Stimulated activated naive B cell treated with anti-CD40 and anti-IgM and Interleukin-4, amounts not matched to agents 10 μg/mL and 1 μg/mL and 100 μg/mL, for 72 hours (primary cell): ENCODE measurements at places on chromosomes 2 and 18.
A peak's percentile ranks its signal among the peaks of the same experiment; 100 is the strongest.

DNA sequence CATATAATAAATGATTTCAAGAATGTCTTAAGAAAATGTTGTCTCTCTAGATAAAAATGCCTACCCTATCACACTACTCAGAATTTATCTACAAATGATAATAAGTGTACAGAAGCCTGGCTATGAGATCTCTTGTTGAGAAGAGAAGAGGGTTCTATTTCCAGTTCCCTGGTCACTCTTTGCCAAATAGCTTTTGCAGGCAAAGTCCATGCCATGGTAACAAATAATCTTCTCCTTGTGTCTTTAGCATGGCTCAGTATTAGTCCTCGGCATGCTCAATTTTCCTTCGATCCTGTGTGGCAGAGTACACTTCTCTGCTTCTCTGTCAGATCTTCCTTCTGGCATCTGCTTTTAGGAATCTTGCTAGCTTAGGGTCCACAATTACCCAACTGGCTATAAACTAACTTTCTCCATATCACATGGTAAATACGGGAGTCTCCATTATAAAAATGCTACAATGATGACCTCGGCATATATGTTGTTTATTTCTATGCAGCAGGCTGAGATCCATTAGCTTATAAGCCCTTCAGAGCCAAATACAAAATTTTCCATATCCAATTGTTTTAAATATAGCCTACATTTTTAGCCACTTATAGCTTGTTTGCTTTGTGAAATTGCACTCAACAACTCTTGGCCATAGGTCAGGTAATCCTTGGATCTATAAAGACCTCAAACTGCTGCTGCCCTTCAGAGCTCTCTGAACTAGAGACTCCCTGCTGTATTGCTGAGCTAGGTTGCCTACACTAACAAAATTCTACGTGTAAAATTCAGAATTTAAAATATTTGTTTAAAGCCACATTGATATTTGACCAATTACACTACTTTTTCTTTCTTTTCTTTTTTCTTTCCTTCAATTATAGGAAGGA lies 157.5 kb downstream of the FSIP2 start:
- no peak for DNase-seq

- DNase-seq: no peak
Observed at GRCh38 chr18:23227726-23228070, 92.4 kb downstream of the CABLES1 start.

GRCh38 chr2:237669628-237670392 lies 42.4 kb downstream of the LRRFIP1 start:
- peak; percentile 72 for DNase-seq

DNA sequence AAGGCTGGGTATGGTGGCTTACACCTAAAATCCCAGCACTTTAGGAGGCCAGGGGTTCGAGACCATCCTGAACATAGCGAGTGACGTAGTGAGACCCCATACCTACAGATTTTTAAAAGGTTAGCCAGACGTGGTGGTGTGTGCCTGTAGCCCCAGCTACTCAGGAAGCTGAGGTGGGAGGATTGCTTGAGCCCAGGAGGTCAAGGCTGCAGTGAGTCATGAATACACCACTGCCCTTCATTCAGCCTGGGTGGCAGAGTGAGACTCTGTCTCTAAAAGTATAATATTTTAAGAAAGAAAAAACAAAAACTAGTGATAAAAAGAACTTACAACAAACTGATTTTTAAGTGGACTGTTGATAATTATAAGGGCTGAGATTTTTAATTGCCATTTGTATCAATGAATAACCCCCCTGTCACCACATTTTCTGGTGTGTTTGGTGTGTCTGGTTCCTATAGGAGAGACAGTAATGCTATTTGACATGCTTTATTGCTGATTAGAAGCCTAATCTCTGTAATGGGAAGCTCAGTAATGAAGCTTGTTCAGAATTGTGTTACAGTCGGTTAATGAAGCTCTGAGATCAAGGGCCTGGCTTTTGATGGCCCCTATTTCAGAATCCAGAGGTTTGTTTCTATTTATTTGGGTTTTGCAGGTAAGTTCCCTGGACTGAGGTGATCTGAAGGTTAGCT lies 147.0 kb downstream of the NEDD4L start:
- no peak for DNase-seq

- DNase-seq: no peak
Observed at GRCh38 chr2:74951211-74951754, 7.2 kb upstream of the POLE4 start.

- DNase-seq: no peak
Observed at GRCh38 chr2:237791977-237792727, 6.4 kb upstream of the RBM44 start.

DNA sequence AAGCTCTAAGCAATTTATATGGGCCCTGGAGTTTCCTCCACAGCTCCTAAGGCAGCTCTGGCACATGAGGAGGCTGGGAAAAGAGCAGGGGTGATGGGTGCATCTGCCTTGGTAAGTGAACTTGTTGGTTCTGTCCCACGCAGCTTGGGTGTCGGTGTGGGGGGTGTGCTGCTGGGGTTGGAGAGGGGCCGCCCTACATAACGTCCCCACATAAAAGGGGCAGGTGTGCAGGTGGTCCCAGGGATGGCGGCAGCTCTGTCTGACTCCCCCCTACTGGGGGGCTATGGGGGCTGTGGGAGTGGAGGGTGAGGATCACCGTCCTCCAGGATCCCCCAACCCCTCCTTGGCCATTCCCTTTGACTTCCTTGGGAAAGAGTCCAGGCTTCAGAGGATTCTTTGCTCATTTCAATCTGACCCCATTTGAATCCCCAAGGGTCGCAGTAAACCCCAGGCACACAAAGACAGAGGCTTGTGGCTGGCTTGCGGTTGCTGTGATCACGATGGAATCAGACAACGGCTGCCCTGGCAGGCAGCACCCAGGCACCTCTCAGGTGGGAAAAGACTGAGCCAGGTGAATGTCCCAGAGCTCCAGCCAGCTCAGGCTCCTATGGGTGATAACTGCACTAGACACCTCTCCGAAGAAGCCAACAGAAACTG lies 34.5 kb upstream of the CD8A start:
- no peak for DNase-seq

GRCh38 chr2:66903745-66904465 lies 469.0 kb downstream of the MEIS1 start:
- no peak for DNase-seq

DNA sequence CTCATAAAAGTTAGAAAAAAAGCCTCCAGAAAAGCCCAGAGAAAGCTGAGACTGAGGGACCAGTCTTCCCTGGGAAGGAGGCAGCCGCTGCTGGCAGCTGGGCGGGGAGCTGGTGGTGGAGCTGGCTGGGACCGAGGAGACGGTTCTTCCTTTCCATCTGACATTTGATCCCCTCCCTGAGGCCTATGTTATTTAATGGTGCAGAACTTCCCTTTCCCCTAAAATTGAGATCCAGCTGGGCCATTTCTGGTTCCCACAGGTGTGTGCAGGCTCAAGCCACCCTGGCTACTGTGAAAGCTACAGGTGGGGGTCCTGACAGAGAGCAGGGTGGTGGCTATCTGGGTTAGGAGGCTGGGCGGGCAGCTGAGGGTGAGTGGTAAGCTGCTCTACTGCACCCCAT lies 81.5 kb upstream of the FZD7 start:
- no peak for DNase-seq

GRCh38 chr2:114082731-114083433 lies 193.0 kb downstream of the ACTR3 start:
- no peak for DNase-seq

GRCh38 chr2:168233726-168234406 lies 13.5 kb downstream of the STK39 start:
- DNase-seq: no peak

DNA sequence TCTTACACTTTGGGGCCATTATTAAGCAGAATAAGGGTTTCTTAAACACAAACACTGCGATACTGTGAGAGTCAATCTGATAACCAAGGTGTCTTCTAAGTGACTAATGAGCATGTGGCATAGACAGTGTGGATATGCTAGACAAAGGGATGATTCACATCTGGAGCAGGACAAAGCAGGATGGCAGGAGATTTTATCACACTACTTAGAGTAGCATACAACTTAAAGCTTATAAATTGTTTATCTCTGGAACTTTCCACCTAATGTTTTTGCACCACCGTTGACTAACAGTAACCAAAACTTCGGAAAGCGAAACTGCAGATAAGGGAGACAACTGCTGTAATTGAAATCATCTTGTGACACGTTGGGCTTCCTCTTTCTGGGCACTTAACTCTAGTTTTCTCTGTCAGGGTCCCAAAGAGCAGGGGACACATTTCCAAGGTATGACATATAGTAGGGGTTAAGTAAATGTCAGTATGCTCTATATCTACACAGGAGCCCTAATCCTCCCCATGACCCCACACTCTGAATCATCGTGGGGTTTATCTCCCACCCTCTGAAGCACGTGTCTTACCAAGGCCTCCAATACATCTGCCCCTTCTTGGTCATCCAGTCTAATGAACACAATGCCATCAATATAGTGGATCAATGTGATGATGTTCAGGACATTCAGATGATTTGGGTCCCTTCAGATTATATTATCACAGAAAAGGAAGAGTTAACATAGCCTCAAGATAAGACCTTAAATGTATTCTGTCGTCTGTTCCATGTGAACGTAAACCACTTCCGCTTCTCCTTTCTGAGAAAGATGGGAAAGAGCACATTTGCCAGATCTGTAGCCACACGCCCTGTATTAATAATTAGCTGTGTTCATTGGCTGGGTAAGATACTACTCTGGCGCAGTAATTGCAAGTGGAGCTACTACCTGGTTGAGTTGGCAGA lies 78.7 kb downstream of the FTCDNL1 start:
- no peak for DNase-seq

DNA sequence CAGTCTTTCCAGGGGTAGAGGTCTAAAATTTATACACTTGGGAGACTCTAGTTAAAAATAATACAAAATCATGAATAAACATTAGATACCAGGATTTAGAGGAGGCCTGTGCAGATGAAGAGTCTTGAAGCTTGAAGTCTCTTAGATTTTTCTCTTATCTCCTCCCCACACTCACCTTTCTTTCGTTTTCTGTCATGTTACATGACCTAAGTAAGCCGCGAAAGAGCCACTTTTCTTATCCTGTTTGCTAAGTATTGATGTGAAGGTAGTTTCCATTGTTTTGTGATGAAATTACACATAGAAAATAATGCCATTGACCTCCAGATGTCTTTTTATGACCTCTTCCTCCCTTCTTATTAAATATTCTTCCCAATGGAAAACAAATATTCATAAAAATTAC lies 367.8 kb downstream of the LRRTM1 start:
- no peak for DNase-seq

GRCh38 chr18:23143016-23143814 lies 7.9 kb downstream of the CABLES1 start:
- no peak for DNase-seq

DNA sequence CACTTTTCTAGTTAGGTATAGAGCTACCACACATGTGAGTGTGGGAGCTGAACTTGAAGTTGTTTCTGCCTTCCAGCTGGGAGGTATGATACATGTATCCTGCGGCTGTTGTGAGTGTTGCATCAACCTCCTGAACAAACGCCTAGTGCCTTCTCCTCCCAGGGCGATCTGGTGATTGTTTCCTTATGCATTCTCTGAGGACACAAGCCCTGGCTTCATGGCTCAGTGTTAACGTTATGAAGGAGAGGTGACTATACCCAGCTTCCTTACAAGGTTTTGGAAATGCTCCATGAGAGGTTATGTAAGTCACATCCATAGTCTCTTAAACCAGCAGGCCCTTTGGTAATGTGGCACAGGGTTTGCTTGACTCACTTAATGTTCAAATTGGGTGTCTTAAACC lies 64.9 kb downstream of the SPRED2 start:
- no peak for DNase-seq

DNA sequence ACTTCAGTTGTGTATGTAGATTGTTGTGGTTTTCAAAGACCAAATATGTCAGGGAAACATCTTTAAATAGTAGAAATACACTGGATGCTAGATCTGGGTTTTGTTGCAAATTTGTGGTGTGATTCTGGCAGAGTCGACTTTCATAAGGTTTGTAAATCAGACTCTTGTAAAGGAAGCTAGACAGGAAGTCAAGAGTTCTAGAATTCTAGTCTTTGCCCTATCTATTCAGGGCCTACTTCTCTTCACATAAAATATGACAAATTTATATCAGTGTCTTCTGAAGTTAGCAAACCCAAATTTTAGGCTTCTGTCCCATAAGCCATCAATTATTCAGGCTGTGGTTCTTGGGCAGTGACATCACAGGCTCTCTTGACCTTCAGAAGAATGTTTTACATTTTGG lies 1579.2 kb upstream of the PIK3C3 start:
- no peak for DNase-seq

DNA sequence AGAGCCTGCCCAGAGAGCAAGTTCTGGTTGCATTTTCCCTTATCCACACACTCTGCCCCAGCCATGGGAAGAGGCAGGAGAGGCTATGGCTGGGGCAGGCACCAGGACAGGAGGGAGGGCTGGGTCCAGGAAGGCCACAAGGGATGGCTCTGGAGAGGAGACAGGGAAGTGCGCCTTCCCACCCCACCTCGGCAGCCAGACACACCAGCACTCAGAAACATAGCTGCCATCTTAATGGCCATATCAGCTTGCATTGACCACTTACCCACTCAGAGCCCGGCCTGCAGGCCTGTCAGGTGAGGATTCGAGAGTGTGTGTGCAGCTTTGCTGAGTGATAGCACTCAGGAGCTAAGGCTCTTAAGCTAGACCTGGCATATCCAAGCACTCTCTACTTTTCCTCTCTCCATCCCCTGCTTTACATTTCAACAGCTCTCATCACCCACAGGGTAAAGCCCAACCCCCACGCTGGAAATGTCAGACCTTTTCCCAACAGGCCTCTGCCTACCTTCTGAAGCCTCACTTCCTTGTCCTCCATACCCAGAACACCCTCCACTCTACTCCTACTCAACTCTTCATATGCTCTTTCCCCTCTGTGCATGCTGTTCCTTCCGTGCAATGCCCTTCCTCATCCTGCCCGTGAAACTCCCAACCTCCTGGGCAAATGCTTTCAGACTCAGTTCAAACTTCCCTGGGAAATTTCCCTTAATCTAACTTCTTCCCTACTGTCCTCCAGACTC lies 147.9 kb downstream of the TNS1 start:
- DNase-seq: no peak

GRCh38 chr2:207995887-207996286 lies 29.4 kb downstream of the PLEKHM3 start:
- DNase-seq: no peak

- no peak for DNase-seq
Observed at GRCh38 chr2:24984912-24985311, 13.2 kb upstream of the DNAJC27 start.
